ENCODE measurements at places on chromosomes 13 and 19.

- no peak for DNase-seq
These were observed 6.4 kb downstream of the KLF16 start for GRCh38 chr19:1856698-1857603.

- peak; percentile 69 for DNase-seq
These were observed 11.6 kb upstream of the NFIX start for GRCh38 chr19:12983542-12984142.

- DNase-seq: no peak
These were observed 484 bp downstream of the ICAM3 start for GRCh38 chr19:10338940-10339339.

GRCh38 chr13:31105020-31105795 lies 56.5 kb downstream of the HSPH1 start:
- no peak for DNase-seq

GRCh38 chr13:32021785-32022184 lies 9.8 kb upstream of the FRY start:
- DNase-seq: no peak

DNA sequence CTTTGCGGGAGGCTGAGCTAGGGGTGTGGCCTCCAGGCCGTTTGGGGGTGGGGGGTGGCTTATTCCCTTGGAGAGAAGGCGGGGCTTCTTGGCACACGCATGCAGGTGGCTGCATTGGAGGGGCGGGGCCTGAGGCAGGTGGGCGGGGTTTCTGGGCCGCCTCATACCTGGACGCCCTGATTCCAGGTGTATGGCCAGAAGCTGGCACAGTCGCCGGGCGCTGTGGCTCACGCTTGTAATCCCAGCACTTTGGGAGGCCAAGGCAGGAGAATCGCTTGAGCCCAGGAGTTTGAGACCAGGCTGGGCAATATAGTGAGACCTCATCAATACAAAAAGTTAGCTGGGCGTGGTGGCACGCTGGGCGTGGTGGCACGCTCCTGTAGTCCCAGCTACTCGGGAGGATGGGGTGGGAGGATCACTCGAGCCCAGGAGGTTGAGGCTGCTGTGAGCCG lies 7.8 kb downstream of the ABCA7 start:
- no peak for DNase-seq

DNA sequence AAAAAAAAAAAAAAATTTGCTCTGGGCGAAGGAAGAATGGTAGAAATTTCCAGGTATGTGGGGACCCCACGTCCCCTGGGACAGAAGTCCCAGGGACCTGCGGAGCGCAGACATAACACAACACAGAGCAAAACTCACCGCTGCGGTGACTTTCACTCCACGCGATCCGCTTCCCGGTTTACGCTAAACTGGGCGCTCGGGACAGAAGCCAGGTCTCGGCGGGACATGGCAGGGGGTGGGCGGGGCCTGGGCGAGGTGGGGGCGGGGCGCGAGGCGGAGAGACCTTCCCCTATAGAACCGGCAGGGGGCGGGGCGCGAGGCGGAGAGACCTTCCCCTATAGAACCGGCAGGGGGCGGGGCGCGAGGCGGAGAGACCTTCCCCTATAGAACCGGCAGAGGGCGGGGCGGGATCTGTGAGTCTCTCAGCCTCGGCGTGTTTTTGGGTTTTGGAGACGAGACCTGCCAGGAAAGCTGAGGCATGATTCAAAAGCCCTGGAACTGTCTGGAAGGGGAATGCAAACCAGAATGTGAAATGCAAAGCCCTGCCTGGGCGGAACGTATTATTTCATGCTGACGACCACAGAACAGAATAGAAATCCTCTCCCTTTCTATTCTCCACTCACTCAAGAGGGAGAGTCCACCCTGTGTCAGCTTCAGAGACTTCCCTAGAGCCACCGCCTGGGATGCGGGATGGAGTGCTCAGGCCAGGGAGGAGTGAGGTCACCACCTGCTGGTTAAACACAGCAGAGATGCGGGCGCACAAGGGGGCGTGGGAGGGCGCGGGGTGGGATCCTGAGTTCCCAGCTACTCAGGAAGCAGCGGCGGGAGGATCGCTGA lies 20.2 kb upstream of the ERVV-1 start:
- DNase-seq: peak; percentile 53

DNA sequence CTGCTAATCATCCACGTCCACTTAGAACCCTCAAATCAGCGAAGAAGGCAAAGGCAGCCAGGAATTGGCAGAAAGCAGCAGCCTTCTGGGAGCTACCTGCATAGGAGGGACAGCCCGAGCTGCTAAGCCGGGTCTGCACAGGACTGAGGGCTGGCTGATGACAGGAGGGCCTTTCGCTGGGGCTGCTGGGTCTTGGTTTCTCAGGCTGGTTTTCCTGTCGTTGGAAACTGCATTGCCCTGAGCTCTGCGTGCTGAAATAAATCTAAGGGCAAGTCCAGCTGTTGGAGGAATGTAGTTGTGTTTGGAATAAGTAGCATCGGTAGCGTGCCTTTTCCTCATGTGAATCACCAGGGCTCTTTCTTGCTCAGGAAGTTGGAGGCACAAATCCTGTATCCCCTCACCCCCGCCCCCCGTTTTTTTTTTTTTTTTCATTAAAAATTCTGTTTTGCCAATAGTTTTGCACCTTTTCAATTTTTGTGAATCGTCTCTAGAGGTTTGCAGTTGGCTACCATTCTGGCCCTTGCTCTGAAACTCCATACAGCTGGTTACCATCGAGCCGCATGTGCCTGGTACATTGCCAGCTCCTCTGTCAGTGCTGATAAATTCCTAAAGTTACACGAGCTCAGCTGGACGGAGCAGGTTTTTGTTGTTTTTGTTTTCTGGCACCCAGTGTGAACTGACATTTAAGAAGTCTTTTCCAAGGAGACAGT lies 193.9 kb upstream of the RNF113B start:
- DNase-seq: no peak

DNA sequence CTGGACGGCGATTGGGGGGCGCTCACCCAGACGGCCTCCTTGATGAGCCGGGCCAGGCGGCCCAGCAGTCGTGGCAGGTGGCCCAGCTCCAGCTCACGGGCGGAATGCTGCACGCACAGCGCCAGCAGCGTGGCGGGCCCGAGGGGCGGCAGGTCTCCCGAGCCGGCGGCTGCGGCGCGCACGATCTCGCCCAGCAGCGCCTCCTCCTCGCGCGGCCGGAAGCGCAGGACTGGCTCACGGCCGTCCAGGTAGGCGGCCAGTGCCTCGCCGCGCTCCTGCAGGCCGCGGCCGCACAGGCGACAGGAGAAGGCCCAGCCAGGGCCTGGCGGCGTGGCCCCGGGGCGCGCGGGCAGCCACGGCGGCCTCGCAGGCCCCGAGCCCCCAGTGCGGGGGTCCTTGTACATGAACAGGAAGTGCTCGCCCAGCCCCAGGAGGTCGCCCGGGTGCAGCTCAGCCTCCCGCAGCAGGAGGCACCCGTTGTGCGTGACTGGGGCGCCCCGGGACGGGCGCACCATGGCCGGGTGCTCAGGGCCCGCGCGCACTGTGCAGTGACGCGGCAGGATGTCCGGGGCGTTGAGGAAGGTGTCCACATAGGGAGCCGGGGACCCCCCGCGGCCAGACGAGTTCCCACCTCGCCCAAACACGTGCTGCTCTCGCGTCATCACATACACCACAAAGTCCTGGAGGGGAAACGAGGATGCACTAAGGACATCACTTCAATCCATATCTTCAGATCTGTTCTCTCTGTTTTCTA lies 9.6 kb upstream of the MAMSTR start:
- DNase-seq: no peak

DNA sequence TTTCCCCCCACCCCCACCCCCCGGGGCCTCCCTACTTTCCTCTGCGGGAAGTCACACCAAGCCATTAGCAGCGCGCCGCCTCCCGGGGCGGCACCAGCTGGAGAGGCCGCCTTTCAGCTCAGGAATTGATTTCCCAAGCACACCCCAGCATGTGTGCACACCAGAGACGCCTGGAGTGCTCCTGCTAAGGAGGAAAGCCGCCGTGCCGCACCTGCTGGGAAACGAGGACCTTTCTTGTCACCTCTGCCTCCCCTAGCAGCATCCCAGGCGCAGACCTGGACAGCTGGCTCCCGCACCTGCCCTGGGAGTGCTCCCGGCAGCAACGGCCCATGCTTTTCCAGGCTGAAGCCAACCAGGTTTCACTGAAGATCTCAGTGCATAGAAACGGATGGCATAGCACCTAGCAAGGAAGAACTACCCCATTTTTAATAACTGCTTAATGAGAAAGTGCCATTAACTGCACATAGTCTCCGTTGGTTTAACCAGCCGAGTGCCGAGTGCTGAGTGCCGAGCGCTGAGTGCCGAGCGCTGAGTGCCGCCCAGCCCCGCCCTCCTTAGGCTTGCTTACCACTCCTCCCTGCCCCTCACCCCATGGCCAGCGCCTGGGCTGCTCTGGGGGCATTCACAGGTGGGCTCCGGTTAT lies 165.0 kb downstream of the USP12 start:
- no peak for DNase-seq

- no peak for DNase-seq
These were observed 127.7 kb upstream of the EDNRB start for GRCh38 chr13:78046331-78046730.

DNA sequence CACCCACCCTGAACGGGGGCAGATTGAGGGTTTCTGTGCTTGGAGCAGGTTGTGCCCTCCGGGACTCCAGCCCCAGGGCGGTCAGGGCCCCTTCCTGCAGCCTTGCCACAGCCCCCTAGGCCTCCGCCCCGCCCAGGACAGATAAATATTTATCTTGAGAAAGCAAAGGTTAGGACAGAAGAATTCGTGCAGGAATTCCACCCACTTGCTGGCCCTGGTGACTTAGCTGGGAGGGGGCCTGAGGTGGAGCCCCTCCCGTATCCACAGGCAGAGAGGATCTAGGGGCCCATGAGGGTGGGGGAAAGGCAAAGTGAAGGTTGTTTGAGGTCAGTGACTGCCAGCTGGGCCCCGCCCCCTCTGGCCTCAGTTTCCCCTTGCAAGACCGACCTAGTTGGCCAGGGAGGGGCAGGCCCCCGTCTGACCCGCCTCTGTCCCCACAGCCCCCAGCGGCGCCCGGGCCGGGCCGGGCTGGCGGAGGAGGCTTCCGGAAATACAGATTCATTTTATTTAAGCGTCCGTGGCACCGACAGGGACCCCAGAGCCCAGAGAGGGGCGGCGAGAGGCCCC lies 5.2 kb downstream of the MIDN start:
- DNase-seq: no peak
